Left lobe of liver (tissue), 2 donors: ENCODE measurements at places on chromosomes 13 and 19.

DNA sequence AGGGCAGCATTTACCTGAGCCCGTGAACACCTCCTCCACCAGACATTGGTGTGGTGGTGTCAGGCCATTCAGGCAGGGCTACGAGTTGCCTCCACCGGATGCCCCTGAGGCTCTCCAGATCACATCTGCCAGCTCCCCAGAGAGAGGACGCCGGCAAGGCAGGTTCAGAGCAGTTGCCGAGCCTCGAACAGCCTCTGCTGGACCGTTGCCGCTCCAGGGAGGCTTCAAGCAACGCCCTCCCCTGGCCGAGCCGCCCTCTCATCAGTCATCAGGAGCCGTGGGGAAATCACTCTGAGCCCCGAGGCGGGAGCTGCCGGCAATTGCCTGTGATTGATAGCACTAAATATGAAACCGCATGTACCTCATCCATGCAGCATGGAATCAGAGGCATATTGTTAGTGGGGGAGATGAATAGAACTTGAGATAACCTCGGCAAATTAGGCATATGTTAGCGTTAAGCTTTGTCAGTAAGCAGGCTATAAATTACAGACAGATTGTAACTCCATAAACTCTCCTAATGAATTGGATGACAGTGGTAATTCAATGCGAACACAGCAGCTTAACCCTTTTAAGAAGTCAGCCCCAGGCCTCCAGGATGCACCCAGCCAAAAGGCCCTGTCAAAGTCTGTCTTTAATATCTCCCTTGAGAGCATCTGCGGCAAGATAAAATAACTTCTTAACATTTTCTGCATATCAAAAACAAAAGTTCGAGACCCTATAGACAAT, 29.8 kb upstream of the SPACA7 start:
- no peak for DNase-seq

DNA sequence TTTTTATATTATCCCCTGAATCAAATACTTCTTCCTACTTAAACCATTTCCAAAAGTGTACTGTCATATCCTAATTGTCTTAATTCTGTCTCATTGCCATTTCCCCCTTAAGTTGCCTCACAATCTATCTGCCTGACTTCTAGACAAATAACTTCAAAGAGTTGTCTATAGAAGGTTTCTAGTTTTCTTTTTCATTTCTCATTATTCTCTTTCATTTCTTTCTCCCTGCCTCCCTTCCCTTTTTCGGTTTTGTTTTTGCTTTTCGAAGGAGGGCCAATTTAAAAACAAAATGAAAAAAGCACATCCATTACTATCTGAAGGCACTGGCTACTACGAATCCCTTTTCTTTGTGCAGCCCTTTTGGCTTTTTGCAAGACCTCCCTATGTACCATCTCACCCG, 367.2 kb downstream of the DNAJC15 start:
- DNase-seq, result no peak

DNA sequence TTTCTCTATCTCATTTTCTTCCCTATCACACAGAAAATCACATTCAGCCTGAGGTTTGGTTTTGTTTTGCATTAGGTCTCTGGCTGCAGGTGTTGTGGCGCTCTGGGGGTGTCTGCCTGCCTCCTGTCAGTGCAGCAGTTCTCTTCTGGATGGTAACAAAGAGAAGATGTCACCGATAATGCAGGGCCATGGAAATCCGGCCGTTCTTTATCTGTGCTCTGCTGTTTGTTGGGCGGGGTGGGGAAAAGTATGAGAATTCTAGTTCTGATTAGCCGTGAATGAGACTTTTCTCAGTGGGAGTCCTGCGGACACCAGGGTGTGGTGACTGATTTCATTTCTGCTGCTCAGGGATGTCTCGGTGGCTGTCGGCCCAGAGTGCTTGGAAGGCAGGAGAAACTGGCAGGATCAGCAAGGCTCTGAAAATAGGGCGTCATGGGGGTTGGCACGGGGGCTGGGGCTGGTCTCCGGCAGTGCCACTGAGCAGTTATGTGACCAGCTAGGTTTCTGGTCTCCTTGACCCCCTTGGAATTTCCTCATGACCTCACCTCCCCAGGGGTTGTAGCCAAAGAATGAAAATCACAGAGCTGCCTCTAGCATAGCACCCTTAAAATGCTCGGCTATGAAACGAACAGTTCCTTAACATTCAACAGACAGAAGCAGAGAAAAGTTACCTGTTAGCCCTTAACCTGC, 5.0 kb downstream of the RNF113B start:
- DNase-seq, result no peak

DNA sequence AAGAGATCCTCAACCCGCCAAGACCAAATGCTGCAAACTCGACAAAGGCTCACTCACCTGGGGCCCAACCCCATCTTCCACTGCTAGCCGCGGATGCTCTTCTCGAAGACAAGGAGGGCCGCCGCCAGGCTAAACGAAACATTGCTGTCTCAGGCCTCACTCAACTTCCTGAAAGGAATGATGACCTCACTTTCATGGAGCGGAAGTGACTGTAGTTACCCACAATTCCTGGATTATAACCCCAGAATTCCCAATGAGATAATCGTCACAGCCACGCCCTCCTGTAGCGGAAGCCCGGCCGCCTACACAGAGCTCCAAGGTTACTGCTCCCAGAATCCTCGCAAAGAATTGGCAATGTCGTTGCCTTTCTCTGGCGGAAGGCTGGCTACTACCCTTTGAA, 10.5 kb upstream of the ZNF112 start:
- DNase-seq, result no peak

DNA sequence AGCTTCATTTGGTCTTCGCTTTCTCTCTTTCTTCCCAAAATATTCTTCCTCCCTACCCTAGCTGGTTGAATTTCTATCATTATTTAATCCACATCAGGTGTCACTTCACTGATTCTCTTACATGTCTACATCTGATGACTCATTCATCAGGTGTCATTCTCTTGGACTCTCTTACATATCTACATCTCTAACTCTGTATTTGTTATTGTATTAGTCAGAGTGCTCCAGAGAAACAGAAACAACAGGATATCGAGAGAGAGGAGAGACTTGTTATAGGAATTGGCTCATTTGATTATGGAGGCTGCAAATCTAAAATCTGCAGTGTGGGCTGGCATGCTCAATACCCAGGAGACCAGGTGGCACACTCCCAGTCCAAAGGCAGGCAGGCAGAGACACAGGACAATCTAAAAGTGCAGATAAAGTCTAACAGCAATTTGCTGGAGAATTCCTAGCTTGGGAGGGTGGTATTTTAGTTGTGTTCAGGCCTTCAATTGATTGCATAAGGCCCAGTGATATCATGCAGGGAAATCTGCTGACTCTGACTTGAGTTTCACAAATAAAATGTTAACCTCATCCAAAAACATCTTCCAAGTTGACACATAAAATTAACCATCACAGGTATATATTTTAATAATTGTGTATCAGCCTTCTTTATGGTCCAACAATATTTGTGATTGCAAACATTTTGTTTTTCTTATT, 541.4 kb upstream of the SLITRK5 start:
- DNase-seq, result no peak

DNA sequence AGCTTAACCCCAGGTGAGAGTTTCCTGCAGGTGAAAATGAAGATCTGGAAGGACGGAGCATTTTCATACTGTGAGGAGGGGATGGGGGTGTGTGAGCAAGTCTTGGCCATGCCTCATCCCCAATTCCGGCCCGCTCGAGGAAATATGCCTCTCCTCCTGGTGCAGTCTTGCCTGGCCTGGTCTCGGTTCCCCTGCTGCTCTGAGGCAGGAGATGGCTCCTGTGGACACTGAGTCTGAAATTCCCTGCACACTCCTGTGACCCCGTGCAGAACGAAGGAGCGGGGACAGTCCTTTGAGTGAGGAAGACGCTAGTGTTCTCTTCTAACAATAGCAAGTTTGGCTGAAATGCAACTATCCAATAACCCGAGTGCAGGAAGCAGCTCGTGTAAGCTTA, 329 bp upstream of the ZNF439 start:
- DNase-seq, result no peak

GRCh38 chr13:114053026-114053425, 79.2 kb upstream of the C13orf46 start:
- DNase-seq, result no peak

- DNase-seq, result no peak
Observed at GRCh38 chr19:35052599-35053190, 11.2 kb downstream of the HPN start.
